Keratinocyte (primary cell): ENCODE measurements at places on chromosomes 7 and 10. TPM values are rescaled to one million over a fixed set of nuclear protein-coding genes. Genes with fewer than 3 reads are reported as not detected.

The NDUFB2 gene
- polyA plus RNA-seq = 338 to 495 TPM (median 379 TPM) in 3 replicates

The IL2RA gene
- not detected in 3 replicates for polyA plus RNA-seq

The PFKFB3 gene
- 14.0 to 21.3 TPM (median 18.6 TPM) in 3 replicates for polyA plus RNA-seq

The CFAP70 gene
- polyA plus RNA-seq = 0.60 to 4.4 TPM (median 2.1 TPM) in 3 replicates

The OR2A1 gene
- not detected in 3 replicates for polyA plus RNA-seq

The SPDYE2B gene
- polyA plus RNA-seq = not detected in 3 replicates

DNA sequence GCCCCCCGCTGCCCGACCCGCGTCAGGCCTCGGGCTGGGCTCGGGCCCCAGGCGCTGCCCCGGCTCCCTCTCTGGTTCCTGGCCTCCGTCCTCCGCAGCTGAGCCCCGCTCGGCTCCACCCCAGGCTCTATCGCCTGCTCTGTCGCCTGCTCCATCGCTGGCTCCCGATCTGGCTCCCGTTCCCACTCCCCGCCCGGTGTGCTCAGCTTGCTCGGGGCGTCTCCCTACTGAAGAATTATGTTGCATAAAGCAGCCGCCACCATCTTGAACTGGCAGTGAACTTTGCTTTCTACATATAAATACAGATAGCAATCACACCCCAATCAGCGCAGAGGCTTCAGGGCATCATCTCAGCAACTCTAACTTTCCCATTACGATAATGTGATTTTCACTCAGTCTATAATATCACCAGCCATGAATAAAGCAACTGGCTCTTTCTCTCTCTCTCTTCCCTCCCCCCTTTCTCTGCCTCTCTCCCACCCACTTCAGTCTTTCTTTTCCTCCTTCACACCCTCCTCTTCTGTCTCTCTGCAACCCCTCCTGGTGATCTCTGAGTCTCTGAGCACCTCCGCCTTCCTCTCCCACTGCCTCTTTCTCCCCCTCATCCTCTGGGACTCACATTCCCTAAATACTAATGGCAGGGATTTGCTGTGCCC, 43.3 kb upstream of the BTRC start:
- H3K4me3 ChIP-seq = no peak overlapping the region
- peaks cover 23% of the 10 kb centered on the region for H3K4me1 ChIP-seq
- peaks cover 15% of the 10 kb centered on the region for H3K27me3 ChIP-seq
- no peak for DNase-seq
- no peak overlapping the region for H3K27ac ChIP-seq

- H3K4me1 ChIP-seq = no peaks in the 10 kb centered on the region
- no peak overlapping the region for H3K4me3 ChIP-seq
- H3K36me3 ChIP-seq = no peaks in the 10 kb centered on the region
- H3K27me3 ChIP-seq = peaks cover 15% of the 10 kb centered on the region
- no peak overlapping the region for H3K27ac ChIP-seq
Measured at GRCh38 chr10:78749898-78750297, 318.9 kb upstream of the ZMIZ1 start.

- DNase-seq = no peak
- H3K27me3 ChIP-seq = no peaks in the 10 kb centered on the region
- H3K36me3 ChIP-seq = no peaks in the 10 kb centered on the region
- no peak overlapping the region for H3K27ac ChIP-seq
- H3K4me3 ChIP-seq = no peak overlapping the region
- H3K4me1 ChIP-seq = peaks cover 58% of the 10 kb centered on the region
Measured at GRCh38 chr10:58438340-58438871, 53.2 kb downstream of the TFAM start.

DNA sequence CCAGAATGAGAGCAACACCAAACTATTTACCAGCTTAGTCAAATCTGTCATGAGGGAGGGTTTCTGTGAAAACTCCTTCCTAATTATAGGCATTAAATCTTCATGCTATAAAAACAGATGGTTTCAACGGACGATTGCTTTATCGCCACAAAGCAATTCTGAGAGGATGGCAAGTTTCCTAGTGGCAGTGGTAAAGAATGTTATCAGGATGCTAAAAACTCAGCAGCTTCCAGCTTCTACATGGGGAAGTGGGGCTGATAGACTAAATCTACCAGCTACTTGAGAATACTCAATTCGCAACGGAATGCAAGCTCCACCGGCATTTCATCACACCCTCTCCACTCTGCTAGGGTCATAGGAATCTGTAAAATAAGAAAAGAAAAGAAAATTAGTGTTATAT, 41.8 kb downstream of the JCAD start:
- peaks cover 4% of the 10 kb centered on the region for H3K27me3 ChIP-seq
- no peak for DNase-seq
- H3K4me1 ChIP-seq = no peaks in the 10 kb centered on the region

GRCh38 chr10:126131341-126131740, 235.0 kb downstream of the FANK1 start:
- DNase-seq = no peak
- no peak overlapping the region for H3K27ac ChIP-seq
- no peaks in the 10 kb centered on the region for H3K36me3 ChIP-seq
- no peaks in the 10 kb centered on the region for H3K4me1 ChIP-seq

DNA sequence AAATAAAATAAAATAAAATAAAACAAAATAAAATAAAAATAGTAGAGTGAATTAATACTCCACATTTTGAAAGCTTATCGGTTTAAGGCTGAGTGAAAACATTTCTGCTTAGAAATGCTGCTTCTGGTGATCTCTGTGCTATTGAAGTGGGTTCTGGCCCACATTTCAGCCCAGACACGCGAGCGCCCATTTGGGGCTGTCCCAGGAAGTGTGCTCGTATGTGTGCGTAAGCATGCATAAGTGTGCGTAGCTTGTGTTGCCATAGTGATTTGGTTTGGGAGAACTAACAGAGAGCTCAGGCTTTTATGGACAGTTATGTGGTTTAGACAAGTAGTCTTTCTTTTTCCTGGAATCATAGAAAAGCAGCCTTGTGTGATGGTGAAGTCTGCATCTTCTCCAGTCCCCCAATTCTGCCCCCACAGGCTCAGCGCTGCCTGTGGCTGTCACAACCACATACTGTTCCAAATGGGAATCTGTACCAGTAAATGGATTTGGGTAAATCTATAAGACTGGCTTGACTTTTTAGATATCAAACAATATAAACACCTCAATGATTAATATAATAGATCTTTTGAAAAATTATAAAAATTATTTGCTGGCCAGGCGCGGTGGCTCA, 29.8 kb upstream of the PURB start:
- no peak overlapping the region for H3K4me3 ChIP-seq
- DNase-seq = no peak
- H3K4me1 ChIP-seq = peaks cover 11% of the 10 kb centered on the region
- H3K27me3 ChIP-seq = no peaks in the 10 kb centered on the region
- H3K27ac ChIP-seq = no peak overlapping the region
- no peaks in the 10 kb centered on the region for H3K36me3 ChIP-seq

DNA sequence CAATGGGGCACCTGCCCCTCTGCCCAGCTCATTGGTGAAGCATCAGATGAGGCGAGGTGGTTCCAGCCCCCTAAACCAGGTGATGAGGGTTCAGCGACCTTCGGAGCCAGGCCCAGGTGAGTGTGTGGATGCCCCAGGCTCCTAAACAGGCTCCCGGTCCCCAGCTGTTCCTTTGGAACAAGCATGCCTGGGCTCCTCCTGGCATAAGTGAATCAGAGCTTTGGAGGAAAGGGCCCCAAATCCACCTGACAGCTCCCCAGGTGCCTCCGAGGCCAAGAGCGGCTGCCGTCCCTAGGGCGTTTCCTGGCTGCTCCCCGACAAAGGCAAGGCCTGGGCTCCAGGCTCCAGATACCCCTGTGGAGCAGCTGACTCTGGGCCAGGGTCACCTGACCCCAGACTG, 61.3 kb downstream of the YKT6 start:
- H3K36me3 ChIP-seq = no peaks in the 10 kb centered on the region
- H3K27me3 ChIP-seq = peaks cover 7% of the 10 kb centered on the region
- peak; percentile 48 for DNase-seq
- no peak overlapping the region for H3K27ac ChIP-seq
- no peak overlapping the region for H3K4me3 ChIP-seq

DNA sequence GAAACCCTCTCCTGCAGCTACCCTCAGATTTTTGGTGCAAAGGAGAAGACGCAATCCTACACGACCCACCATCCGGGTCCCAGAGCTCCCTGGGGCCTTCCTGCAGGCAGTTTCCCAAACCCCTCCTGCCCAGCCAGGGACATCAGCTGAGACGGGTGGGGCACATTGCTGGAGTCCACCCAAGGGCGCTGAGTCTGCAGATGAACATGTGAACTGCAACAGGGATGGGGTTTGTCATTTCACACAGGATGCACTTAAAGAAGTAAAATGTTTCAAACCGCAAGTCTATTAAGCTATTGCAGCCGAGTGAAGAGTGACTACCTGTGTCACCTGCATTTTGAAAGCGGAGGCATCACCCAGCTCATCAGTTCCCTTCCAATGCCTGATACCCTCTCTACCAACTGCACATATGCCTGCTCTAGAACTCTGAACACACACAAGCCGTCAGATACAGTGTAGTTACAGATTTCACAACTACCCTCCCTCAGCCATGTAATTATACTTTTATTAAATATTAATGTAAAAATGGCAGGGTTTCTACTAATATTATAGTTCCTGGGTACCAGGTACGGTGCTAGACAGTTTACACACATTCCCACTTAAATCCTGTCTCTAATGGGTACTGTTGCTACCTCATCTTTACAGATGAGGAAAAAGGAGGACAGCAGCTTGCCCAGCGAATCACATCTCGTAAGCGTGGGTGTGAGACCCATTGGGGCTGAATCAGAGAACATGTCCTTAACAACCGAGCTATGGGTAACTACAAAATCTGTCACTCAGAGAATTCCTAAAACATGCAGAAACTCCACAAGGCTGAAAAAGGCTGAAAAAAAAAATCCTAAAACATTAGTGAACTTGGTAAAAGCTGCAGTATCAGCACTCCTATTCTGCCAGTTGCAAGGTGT, 71.2 kb downstream of the GRB10 start:
- no peaks in the 10 kb centered on the region for H3K27me3 ChIP-seq
- no peak overlapping the region for H3K4me3 ChIP-seq

- H3K36me3 ChIP-seq = no peaks in the 10 kb centered on the region
- no peak overlapping the region for H3K27ac ChIP-seq
- no peaks in the 10 kb centered on the region for H3K27me3 ChIP-seq
- H3K4me3 ChIP-seq = no peak overlapping the region
Measured at GRCh38 chr10:88960802-88961201, 8.2 kb upstream of the ACTA2 start.

- H3K4me1 ChIP-seq = peaks cover 31% of the 10 kb centered on the region
- no peak overlapping the region for H3K4me3 ChIP-seq
- H3K36me3 ChIP-seq = no peaks in the 10 kb centered on the region
- DNase-seq = no peak
Measured at GRCh38 chr10:79230328-79230830, 116.9 kb upstream of the PPIF start.

DNA sequence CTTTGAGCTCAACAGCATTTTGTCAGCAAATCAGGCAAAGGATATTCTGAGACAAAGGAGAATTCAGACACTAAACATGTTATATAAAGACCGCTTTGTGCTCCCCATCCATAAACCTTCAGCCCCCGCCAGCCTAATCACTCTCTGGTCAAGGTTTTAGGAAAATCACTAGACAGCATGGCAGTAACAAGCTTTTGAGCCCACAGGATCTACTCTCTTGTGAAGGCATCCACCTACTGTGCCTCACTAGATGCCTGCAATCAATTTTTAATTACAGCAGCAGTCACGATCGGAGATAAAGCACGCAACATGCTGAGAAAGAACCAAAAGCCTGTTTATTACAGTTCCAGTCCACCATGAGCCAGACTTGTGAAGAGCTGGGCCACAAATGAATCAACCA, 19.1 kb downstream of the PDE1C start:
- H3K4me1 ChIP-seq = no peaks in the 10 kb centered on the region
- H3K27ac ChIP-seq = no peak overlapping the region
- no peaks in the 10 kb centered on the region for H3K36me3 ChIP-seq
- DNase-seq = no peak
- no peak overlapping the region for H3K4me3 ChIP-seq

DNA sequence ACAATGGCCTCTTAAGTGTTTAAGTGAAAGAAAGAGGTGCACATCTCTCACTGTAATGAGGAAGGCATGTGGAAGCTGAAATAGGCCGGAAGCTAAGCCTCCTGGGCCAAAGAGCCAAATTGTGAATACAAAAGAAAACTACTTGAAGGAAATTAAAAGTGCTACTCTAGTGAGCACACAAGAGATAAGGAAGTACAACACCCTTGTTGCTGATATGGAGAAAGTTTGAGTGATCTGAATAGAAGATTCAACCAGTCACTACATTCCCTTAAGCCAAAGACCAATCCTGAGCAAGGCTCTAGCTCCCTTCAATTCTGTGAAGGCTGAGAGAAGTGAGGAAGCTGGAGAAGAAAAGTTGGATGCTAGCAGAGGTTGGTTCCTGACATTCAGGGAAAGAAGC, 8.2 kb downstream of the DKK1 start:
- H3K27ac ChIP-seq = no peak overlapping the region
- no peaks in the 10 kb centered on the region for H3K36me3 ChIP-seq

DNA sequence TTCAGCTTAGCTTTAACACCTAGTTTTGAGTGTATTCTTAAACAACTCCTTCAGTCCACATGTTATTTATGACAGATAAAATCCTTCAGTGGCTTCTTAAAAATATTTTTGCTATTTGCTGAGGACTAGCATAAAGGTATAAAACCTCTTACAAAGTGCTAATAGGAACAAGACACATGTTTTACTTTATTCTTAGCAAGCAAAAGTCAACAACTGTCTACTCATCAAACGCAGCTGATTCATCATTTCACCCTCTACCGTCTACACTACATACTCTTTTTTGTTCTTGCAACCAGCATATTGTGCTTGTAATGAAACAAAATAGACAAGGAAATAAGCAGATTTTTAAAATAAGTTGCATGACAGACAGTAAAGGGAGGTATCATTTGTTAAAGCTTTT, 319.7 kb downstream of the SNX13 start:
- H3K4me3 ChIP-seq = no peak overlapping the region
- H3K4me1 ChIP-seq = peaks cover 6% of the 10 kb centered on the region
- no peaks in the 10 kb centered on the region for H3K36me3 ChIP-seq
- no peak for DNase-seq
- no peak overlapping the region for H3K27ac ChIP-seq

- no peaks in the 10 kb centered on the region for H3K36me3 ChIP-seq
- H3K4me3 ChIP-seq = no peak overlapping the region
- no peaks in the 10 kb centered on the region for H3K4me1 ChIP-seq
- H3K27me3 ChIP-seq = no peaks in the 10 kb centered on the region
Measured at GRCh38 chr7:147513451-147513850, 1077.1 kb upstream of the C7orf33 start.

GRCh38 chr7:91800389-91800788, 80.1 kb downstream of the MTERF1 start:
- no peak overlapping the region for H3K27ac ChIP-seq
- no peaks in the 10 kb centered on the region for H3K36me3 ChIP-seq
- no peak overlapping the region for H3K4me3 ChIP-seq
- H3K27me3 ChIP-seq = no peaks in the 10 kb centered on the region
- H3K4me1 ChIP-seq = no peaks in the 10 kb centered on the region

GRCh38 chr7:114629762-114630161, 215.1 kb downstream of the FOXP2 start:
- H3K4me3 ChIP-seq = no peak overlapping the region
- H3K27ac ChIP-seq = no peak overlapping the region
- DNase-seq = no peak
- no peaks in the 10 kb centered on the region for H3K4me1 ChIP-seq
- H3K36me3 ChIP-seq = no peaks in the 10 kb centered on the region

- H3K4me3 ChIP-seq = no peak overlapping the region
- no peaks in the 10 kb centered on the region for H3K27me3 ChIP-seq
- no peaks in the 10 kb centered on the region for H3K36me3 ChIP-seq
- no peaks in the 10 kb centered on the region for H3K4me1 ChIP-seq
- H3K27ac ChIP-seq = no peak overlapping the region
Measured at GRCh38 chr10:2488446-2489005, 578.8 kb upstream of the PFKP start.

- no peak for DNase-seq
- no peaks in the 10 kb centered on the region for H3K36me3 ChIP-seq
- H3K27me3 ChIP-seq = peaks cover 8% of the 10 kb centered on the region
- no peak overlapping the region for H3K4me3 ChIP-seq
- H3K4me1 ChIP-seq = no peaks in the 10 kb centered on the region
- H3K27ac ChIP-seq = no peak overlapping the region
Measured at GRCh38 chr7:45328403-45328981, 170.9 kb downstream of the RAMP3 start.
